Suprapubic skin (tissue), 4 donors: ENCODE measurements at places on chromosomes 7 and 10.
A peak's percentile ranks its signal among the peaks of the same experiment; 100 is the strongest.

DNA sequence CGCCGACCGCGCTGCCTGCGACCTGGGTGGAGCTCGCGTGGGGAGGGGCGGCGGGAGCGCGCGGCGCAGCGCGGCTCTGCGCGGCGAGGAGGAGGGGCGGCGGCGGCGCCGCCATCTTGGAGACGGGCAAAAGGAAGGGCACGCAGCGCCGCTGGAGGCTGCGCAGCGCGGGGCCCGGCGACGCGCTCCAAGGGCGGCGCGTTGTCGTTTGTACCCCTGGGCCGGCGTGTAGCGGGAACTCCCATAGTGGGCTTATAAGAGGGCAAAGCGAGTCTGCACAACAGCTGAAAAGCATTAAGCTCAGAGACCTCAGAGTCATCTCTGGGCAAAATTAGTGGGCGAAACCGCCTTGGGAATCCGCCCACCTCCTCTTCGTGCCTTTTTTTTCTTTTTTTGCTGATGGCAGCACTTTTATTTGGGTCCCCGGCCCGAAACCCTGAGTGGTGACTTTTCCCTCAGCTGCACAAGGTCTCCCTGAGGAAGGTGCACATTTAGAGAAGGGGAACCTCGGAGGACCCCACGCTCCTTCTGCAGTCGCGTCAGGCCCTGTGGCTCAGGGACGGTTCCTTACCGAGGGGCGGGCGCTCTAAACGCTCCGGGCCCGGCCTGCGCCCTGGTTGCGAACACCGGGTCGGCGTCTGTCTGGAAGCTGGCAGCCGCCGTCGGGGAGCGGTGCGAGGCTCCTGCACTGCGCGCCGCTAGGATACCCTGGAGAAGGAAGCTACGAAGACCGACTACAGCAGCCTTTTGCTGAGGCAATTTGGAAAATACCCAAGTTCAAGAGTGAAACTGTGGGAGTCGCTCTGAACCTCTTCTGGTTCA, 428 bp upstream of the MCMBP start:
- no peaks in the 10 kb centered on the region for H3K27me3 ChIP-seq
- H3K4me3 ChIP-seq = peak overlapping the region; percentile 75
- peak overlapping the region; percentile 98 for H3K27ac ChIP-seq
- peaks cover 27% of the 10 kb centered on the region for H3K4me1 ChIP-seq
- no peaks in the 10 kb centered on the region for H3K36me3 ChIP-seq
- peak; percentile 86 for DNase-seq

GRCh38 chr10:44477046-44477425, 92.1 kb upstream of the CXCL12 start:
- H3K4me3 ChIP-seq = no peak overlapping the region
- no peak for DNase-seq
- H3K27ac ChIP-seq = no peak overlapping the region

DNA sequence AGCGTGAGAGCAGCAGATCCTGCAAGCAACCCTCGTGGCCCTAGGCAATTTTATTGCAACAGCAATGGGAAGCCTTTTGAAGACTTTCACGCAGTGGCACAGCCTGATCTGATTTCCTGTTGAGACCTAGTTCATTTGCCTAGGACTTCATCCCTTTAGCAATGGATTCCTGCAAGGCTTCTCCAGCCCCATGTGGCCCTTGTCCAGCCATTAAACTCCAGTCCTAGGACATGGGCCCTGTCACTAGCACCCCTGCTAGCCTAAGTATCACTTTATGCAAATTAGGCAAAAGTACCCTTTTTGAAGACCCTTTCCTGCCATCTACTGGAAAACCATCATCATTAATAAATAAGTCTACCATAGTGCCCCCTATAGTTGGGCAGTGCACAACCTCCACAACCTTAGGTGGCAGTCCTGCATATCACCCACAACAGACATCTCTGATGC, 379.4 kb downstream of the GALNT17 start:
- DNase-seq = no peak
- no peak overlapping the region for H3K27ac ChIP-seq
- H3K4me1 ChIP-seq = no peaks in the 10 kb centered on the region

DNA sequence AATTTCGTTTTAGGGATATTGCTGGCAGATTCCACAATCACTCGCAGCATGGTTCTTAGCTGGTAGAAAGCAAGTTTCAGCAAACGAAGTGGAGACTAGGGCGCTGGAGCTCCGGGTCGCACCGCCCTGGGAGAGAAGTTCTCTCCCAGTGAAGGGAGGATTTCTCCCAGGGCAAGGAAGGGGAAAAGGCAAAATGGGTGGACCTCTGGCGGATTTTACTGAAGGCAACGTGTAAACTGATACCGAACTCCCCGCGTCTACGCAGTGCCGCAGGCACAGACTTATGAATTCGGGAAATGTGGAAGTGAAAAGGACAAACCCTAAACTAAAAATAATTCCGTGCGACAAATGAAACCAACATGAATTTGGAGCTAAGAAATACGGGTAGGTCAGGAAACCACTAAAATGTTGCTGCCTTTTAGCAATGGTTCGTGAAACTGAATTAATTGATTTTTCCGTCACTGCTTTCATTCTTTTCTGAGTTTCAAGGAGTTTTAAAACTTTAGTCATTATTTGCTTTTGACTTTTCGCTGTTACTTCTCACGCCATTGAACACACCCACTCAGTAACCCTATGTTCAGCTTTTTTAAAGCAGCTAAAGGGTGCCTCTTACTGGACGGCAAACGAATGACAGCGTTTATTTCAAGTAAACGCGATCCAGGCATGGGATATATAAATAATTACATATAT, at the start of gene MYOF:
TSS of gene MYOF (minus strand) at position 190 of the 690 bp plus-strand sequence. CDS start at position 50, 140 bp downstream.
- H3K4me3 ChIP-seq = peak within 1 kb of the TSS; percentile 61
- no peaks in the 10 kb centered on the region for H3K27me3 ChIP-seq
- peak within 1 kb of the TSS; percentile 93 for H3K27ac ChIP-seq
- H3K4me1 ChIP-seq = peaks cover 31% of the 10 kb centered on the region
- no peak for DNase-seq

DNA sequence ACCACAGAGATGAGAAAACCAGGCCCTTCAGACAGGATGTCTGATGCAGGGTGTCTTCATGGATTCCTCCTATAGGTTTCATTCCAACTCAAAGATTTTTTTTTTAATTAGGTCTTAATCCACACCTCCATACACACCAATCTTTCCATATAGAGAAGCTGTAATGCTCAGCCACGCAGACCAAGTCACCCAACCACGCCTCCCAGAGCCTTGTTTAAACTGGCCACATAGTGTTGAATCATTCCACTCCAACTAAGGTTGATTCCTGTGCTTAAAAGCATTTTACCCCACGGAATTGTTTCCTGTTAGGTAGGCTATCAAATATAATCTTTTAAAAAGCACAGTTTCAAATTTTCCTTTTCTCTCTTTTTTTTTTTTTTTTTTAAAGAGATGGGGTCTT, 153.6 kb downstream of the TYW1B start:
- no peaks in the 10 kb centered on the region for H3K36me3 ChIP-seq
- H3K27ac ChIP-seq = no peak overlapping the region
- H3K4me3 ChIP-seq = no peak overlapping the region
- no peaks in the 10 kb centered on the region for H3K4me1 ChIP-seq
- DNase-seq = no peak

DNA sequence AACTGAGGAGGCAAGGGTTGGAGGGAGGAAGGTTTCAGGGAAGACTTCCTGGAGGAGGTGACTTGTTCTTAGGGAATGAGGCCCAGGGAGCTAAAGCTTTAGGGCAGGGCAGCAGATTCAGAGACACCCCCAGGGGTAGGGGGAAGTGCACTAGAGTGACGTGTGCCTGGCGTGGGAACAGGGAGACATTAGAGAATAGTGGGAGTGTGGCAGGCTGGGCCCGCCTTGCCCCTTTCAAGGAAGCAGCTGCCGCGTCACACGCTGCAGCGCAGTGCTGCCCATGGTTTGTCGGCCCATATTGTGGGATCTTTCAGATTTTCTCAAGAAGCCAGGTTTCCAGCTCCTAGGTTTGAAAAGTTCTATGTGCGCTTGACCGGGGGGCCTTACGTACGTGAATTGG, 139.4 kb downstream of the LHPP start:
- H3K27ac ChIP-seq = no peak overlapping the region
- no peaks in the 10 kb centered on the region for H3K36me3 ChIP-seq
- DNase-seq = no peak
- H3K4me3 ChIP-seq = no peak overlapping the region
- H3K27me3 ChIP-seq = no peaks in the 10 kb centered on the region
